ENCODE measurements at places on chromosomes 4 and X.

DNA sequence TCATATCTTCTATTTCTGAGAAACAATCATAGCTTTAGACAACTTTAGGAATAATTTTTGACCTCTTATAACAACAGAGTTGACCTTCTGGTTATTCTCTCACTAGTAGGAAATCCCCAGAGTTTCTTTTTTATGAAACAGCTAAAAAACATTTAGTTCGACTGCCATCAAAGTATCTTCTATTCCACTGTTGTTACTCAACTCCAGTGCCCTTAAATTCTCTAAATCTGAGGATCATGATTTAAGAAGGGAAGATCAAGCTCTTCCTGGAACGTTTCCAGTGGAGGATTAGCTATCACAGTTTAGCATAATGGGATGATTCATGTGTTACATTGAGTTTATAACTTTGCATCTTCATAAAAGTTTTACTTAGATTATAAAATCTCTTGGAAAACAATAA, 134.9 kb upstream of the VEGFC start:
- no peak for DNase-seq

GRCh38 chr4:183600189-183600685, 58.7 kb downstream of the RWDD4 start:
- DNase-seq, result no peak

DNA sequence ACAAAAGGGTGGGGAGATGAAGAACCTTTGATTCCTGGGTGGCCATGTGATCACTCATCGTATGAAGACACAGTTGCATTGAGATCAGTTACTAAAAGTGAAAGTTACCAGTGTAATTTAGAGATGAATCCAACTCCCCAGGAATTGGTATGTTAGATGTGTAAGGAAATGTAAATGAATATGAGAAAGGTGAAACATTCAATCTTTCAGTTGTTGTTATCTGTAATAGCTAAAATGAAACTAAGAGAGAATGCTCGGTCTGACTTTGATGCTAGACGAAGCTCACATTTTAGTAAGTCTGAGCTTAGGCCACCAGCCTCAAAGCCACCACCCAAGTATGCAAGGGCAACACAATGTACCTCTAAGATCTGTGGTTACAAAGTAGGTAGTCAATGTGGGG, 194.3 kb upstream of the POF1B start:
- DNase-seq, result no peak

DNA sequence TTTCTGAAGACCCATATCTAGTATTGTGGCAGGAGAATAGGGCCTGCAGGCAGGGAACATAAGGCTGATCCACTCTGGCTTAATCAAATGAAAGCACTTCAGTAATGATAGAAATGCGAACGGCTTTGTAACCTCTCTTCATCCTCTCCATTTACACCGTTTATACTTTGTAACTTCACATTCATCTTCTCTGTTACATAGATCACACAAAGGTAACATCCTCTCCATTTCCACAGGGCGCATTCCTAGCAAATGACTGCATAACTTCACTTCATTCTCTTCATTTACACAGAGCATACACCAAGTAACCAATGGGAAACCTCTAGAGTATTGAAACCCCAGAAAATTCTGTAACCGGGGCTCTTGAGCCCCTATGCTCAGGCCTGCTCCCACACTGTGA, 65.5 kb upstream of the SLC34A2 start:
- no peak for DNase-seq

GRCh38 chr4:128686032-128686465, 123.5 kb upstream of the JADE1 start:
- no peak for DNase-seq

DNA sequence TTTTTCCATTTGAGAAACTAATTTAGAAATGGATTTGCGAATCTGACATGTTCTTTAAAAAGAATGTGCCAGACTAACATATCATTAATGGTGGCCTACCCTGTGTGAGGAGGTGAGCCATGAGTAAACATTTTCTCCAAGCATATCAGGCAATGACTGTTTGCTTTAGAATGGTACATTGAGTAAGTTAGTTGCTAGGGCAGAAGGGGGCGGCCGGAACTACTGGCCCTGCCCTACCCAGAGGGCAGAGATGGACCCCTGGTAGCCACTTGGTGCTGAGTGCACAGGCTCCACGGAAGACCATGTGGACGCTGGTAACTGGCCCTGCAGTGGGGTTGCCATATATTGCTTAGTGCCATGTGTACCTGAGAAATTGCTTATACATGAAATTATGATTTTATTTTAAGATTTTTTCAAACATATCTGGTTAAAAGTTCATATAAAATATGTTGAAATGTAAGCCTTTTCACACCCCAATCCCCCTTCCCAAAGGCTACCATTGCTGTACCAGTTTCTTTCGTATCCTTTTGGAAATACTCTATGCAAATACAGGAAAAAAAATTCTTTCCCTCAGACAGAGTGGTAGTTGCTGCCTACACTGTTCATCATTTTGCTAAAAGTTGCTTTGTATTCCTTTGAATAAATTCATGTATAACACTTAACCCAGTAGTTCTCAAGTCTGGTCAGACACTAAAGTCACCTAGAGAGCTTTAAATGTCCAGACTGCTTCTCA, 8.8 kb downstream of the FNIP2 start:
- no peak for DNase-seq

DNA sequence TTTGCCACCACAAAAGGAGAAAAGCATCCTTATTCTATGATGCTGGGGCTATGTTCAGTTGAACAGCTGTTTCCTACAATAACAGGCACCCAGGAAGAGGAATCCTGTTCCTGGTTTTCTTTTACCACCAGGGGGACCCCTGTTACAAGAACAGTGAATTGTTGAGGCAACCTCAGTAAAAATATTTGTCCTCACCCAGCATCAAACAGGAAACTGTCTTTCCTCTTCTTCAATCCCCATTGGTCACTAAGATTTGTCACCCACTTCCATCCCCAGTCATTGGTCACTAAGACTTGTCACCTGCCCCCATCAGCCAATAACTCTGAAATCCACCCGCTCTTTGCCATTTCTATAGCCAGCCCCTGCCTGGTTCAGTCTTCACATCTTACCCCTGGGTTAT, 143.5 kb upstream of the GALNT7 start:
- peak; percentile 74 for DNase-seq

DNA sequence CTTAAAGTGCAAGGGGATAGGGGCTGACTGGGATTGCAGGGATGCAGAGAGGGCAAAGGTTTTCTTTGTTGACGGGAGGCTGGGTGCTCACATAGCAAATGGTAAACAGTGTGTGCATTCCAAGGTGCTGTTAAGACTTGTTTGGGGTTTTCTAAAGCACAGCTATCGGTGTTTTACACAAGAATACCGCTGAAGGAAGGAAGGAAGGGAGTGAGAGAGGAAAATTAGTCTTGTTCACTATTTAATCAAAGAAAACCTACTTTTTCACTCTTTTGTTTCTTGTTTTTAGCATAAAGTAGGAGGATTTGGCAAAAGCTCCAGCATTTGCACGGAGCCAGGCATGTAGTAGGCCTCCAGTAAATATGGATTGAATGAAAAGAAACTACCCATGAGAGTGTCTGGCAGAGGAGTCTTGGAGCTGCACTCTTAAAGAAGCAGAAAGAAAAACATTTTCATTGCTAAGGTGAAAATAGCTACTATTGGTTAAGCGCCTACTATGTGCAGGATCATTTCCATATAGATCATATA, 99.7 kb downstream of the FIP1L1 start:
- DNase-seq, result no peak

DNA sequence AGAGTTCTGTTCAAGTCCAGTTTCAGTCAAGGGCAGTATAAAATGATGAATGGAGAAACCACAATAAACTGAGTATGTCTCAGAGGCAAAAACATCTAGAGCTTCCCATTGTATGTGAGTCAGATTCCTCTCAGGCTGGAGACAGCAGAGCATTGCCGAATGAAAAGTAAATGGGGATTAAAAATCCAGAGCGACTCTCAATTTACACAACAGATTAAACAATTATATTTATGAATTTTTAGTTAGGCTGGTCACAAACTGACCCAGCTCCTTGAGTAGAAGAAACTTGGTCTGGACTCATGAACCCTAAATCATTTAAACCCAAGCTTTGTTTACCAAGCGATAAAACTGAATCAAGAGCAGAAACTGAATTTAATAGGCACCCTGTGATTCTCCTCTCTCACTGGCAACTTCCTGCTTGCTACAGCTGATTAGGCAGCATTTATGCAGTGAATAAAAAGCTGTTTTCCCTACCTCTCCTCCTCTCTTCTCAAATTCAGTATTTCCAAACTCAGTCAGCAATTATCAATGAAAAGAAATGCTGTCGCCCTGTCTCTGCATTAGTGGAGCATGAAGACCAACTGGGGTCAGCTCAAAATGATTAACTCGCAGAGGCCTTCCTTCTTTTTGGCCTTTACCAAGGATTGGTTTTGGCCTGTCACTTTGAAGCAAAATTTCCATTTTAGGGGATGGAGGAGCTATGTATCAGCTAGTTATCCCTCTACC, 568.0 kb downstream of the PDHA2 start:
- no peak for DNase-seq

GRCh38 chr4:118775405-118775804, 60.5 kb downstream of the SEC24D start:
- no peak for DNase-seq

DNA sequence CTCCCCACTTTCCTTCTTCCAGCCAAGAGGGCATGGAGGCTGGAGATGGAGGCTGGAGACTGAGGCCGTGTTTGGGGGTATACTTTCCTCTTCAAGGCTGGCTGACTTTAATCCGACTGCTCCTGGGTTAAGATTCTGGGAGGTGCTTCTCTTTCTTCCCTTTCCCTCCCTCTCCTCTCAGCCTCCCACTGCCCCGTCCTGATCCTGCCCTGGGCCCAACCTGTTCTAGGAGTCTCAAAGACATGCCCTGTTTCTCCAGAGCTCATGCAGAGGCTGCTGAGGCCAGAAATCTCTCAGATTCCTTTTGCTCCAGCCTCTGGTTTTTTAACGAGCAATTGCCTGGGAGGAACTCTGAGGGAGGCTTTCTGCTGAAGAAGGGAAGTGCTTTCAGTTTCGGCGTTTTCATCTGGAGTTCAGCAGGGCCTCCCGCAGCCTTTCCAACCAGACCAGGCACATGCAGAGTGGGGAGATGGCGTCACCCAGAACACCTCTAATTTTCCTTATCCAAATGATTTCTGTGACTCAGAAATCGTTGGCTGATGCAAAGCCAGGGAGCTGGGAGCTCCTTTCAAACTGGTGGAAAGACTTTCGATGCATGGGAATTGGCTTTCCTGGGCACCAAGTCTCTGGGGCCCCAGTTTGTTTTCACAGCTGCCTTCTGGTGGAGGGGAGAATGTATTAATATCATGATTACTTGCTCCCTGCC, 34.5 kb upstream of the FAM9C start:
- no peak for DNase-seq

DNA sequence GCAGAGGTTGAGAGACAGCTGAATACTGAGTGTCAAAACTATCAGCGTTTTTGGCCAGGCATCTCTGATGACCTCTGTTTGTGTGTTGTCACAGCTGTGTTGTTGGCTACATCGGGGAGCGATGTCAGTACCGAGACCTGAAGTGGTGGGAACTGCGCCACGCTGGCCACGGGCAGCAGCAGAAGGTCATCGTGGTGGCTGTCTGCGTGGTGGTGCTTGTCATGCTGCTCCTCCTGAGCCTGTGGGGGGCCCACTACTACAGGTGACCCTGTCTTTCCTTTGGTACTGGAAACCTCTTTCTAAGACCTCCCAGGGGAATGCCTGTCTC, 86.9 kb downstream of the EGF start:
- DNase-seq, result no peak

DNA sequence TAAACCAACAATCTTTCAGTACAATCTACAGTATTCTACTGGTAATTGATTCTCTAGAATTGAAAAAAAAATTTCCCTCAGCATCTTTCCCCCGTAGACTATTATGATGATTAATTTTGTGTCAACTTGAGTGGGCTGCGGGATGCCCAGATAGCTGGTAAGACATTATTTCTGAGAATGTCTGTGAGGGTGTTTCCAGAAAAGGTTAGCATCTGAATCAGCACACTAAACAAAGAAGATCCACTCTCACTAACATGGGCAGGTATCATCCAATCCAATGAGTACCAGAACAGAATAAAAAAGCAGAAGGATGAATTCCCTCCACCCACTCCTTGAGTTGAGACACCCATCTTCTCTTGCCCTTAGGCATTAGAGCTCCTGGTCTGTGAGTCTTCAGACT, 186.1 kb upstream of the MAB21L2 start:
- no peak for DNase-seq

- DNase-seq, result no peak
These were observed 2.1 kb downstream of the ABHD18 start for GRCh38 chr4:127967141-127967775.

- DNase-seq, result no peak
These were observed 27.5 kb upstream of the TBC1D8B start for GRCh38 chrX:106774981-106775380.

DNA sequence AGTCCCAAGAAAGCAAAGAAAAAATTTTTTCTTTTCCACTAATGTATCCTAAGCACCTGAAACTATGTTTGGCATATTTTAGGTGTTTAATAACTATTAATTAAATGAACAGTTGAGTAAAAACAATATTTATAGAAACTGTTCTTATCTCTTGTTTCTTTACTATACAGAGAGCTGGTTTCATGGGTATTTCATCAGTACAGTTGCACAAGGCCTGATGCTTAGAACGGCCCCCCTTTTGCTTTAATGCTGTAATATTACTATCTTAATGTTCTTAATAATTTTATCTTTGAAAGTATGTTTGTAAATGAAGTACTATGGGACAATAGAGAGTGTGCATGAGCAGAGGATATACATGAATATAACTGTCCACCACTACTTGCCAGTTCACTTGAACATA, 479.1 kb upstream of the SLIT2 start:
- DNase-seq, result no peak

GRCh38 chrX:96791559-96791958, 92.1 kb upstream of the RPA4 start:
- no peak for DNase-seq

DNA sequence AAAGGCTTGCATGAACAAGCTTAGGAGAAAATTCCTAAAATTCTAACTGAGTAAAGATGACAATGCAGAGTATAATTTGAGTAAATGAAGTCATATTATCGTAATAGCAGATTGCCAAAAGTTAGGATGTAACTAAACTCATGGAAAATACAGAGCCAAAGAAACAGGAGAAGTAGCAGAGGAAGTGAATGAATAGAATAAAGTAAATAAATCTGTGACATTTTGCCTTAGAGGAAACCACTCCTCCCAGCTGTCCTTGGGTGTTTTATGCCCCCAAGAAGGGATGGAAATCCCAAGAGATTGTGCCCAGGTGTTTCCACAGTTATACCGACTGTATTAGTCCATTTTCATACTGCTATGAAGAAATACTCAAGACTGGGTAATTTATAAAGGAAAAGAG, 1.9 kb upstream of the BMX start:
- no peak for DNase-seq

- no peak for DNase-seq
These were observed 18.1 kb downstream of the OFD1 start for GRCh38 chrX:13752646-13753045.

GRCh38 chr4:187236209-187236890, 512.7 kb upstream of the FAT1 start:
- DNase-seq, result no peak
